ENCODE measurements at places on chromosomes 7 and 10.

GRCh38 chr10:22780474-22780885 lies 66.1 kb upstream of the PIP4K2A start:
- no peak for DNase-seq

DNA sequence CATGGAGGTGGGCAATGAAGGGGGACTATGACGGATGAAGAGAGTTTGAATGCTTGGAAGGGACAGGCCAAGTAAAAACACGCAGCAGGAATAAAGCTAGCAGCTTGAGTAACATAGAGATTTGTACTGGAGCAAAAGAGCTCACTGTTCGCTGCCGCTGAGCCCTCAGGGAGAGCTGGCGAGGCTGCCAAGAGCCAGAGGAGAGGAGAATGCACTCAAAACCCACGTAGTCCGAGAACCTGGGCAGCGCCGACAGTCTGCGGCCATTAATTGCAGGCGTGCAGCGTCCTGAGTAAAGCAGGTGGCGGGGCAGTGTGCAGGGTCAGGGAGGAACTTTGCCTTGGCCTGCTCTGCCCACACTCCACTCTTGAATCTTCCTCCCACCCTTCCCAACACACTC lies 68.2 kb downstream of the SLC37A3 start:
- no peak for DNase-seq

DNA sequence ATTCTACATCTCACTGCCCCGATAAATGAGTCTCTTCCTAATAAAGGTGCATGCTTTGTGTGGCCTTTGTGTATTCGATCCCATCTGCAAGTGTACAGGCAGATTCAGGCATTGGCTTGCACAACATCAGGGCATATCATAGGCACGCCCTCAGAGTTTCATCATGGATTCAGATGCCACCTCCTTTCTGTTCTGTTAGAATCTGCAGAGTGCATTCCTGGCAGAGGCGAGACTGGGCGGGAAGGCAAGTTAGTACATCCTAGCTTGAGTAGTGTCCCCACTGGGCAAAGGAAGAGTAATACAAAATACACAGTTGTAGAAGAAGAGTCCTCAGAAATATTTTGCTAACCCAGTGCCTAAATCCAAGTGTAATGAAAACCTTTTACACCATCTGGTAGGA lies 346.5 kb upstream of the GALNT17 start:
- DNase-seq = no peak

- no peak for DNase-seq
Observed at GRCh38 chr7:114048386-114049235, 129.8 kb upstream of the PPP1R3A start.

DNA sequence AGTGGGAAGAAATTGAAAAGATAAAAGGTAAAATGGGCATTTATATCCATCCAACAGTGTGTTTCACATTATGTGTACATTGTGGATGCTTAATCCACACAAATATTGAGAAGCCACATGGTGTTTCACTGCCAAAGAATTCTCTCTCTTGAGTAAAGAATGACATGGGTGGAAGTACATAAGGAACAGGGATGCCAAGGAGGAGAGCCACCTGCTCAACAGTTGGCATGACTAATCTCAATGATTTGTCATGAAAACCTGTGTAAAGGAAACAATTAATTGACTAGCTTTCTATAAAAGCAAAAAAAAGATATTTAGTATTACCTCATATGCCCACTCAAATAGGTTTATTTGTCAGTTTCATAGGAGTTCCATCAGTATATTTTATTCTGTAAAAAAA lies 43.1 kb downstream of the MAGI2 start:
- DNase-seq = no peak

DNA sequence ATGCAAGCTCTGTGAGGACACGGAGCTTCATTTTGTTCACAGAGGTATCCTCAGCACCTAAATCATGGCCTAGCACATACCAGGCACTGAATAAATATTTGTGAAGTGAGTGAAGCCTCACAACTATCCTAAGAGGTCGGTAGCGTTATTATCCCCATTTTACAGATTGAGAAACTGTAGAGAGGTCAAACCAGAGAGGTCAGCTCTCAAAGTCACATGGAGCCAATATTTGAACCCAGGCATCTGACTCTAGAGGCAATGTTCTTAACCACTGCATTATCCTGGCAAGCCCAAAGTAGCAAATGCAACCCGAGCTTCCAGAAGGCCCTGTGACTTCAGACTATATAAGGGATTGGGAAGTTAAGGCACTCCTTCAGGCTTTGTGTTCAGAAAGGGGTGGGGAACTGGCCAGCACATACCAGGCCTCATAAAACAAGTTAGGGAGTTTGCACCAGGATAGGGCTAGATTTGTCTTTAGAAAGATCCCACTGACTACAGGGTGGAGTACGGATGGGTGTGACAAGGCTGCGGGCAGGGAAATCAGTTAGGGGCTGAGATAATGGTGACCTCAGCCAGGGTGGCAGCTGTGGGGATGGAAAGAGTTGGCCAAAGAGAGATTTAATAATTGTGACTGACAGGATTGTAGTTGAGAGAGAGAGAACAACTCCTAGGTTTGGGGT lies 101.4 kb downstream of the TBXAS1 start:
- no peak for DNase-seq

DNA sequence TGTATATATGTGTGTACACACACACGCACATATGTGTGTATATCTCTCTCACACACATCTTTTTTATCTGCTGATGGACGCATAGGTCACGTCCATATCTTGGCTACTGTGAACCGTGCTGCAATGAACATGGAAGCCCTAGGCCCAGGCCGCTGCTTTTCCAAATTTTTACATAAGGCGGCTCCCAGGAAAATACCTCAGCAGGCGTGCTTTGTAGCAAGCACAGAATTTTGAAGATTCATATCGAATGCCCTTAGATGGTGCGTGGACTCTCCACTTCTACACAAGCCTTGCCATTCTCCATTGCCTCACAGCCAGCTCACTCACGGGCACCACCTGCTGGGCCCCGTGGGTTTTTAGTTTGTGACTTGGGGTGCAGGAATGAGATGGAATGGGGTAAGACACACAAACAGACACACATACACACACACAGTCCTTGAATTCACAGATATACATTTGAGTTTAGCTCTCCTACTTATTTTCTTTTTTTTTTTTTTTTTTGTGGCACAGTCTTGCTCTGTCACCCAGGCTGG lies 57.9 kb upstream of the RNF32 start:
- no peak for DNase-seq

DNA sequence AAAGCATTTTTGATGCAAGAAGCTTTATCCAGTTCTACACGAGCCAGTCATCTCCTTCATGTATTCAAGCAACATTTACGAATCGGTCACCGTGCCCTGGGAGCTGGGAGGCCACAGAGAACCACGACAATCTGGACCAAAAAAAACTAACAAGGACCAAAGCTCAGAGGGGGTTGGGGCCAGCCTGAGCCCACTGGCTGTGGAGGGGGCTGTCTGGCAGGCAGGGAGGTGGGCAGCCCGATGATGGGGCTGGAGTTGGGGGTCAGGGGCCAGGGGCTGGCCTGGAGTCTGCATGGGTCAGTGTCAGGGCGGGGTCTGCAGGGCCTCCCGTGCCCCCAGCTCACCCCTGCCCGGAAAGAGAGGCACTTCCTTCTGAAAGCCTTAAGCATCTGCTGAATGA lies 12.5 kb upstream of the GRIFIN start:
- no peak for DNase-seq

DNA sequence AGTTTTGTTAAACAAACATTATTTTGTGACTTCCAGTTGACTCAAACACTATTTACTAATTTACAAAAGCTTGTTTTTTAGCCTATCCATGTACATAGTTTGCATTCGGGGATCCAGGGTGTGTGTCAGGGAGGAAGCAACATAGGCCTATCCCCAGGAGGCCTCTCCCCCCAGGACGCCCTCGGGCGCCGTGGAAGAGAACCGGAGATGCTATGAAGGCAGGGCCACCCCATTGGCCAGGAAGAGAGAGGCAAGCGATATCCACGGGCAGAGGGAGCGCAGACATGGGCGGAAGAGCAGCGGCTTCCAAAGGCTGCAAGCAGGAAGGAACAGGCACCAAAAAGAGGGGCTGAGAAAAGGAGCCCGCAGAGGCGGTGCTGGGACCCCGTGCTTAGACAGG lies 38.3 kb upstream of the EGFR start:
- no peak for DNase-seq

DNA sequence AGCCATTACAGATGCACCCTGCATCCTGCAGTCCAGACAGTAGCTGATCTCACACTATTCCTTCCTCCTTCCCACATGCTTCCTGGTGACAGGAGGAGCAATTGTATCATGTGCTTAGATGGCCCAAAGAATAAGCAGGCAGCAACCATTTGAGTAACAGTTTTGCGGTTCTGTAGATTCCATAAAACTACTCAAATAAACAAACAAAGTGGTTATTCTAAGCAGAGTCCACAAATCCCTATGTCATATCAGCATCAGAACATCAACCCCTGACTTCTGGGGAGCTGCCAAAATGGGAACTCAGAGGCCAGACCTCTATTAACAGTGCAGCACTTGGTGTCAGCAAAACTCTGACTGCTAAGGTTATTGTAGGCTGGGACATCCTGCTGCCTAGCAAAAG lies 226.0 kb downstream of the SORCS1 start:
- no peak for DNase-seq

GRCh38 chr7:73509463-73509862 lies 12.6 kb downstream of the BAZ1B start:
- no peak for DNase-seq

DNA sequence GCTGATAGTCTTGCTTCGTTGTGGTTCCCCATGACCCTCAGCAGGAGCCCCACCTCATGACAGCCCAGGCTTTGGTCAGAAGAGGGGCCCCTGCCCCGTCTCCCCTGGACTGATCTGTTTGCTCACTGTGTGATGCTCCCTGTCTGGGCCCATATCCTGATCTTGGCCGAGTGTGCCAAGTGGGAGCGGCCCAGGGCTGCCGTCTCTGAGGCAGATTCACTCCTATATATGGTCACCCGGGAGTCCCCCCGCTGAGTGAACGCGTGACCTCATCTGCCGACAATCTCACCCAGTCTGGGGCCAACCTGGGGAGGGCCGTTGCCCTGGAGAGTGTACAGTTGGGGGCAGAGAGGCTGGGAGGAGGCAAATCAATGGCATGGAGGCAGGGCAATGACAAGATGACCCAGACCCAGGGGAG lies 34.5 kb downstream of the PPIF start:
- no peak for DNase-seq

All from left renal cortex interstitium (tissue), 4 donors.